ENCODE measurements at places on chromosomes 4 and X.
A peak's percentile ranks its signal among the peaks of the same experiment; 100 is the strongest.

GRCh38 chr4:174926958-174927357 is 8.8 kb downstream of the ADAM29 start:
- no peak for DNase-seq

DNA sequence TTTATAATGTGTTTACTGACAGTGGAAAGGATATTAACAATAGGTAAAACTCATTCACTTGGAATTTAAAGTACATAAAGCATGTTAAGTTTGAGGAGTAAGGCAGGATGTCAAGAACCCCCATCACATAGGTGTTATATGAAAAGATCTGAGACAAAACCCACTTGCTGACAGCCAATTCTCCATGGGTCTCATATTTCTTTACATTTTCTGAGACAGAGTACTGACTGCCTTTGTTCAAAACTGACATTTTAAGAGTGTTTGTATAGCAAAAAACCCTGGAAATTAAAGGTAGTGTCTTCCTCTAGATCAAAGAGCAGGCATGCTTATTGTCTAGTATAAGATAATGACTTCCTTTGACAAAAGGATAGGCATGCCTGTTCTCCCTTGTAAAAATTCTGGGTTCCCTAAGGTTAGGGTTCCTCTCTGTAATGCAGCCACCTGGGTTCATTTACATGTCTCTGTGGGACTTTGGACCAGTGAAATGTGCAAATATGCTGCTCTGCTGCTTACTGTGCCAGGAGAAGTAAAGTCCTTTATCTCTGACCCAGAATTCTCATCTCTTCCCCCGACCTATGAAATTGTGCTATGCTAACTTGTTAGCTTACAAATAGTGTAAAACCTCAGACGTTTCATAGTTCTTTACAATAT is 123.6 kb downstream of the PCDH18 start:
- DNase-seq: no peak

- peak; percentile 35 for DNase-seq
These were observed 100.3 kb downstream of the SORBS2 start for GRCh38 chr4:185711726-185712125.

GRCh38 chrX:24283127-24283794 is 30.6 kb downstream of the SUPT20HL2 start:
- DNase-seq: no peak

DNA sequence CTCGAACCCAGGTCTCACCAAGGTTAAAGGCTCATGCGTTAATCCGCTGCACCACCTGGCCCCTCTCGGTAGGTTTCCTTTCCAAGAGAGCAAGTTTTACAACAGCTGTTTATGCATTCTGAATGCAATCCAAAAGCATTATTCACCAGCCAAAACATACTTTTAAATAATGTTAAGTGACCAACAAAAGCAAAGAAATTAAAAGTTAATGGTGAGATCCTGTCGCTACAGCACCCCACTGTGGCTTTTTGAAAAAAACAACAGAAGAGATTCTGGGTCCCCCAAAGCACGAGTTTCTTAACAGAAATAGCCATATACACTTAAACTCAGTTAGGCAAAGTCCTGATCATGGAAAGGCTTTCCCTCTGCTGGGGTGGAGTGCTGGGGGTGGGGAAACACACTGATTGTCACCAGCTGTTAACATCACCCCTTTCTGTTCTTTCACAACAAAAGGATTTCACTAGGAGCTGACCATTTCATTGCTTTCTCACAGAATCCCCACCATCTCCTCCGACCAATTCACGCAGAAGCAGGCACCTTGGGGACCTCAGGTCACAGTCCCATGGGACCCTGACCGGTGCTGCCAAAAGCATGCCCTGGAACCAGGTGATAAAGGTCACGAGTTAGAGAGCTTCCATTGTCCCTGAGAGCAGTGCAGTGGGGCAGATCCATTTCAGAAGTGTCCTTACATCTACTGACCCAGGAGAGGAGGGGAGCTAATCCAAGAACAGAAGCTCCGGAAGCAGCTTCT is 51.2 kb downstream of the ZNF827 start:
- DNase-seq: peak; percentile 72

DNA sequence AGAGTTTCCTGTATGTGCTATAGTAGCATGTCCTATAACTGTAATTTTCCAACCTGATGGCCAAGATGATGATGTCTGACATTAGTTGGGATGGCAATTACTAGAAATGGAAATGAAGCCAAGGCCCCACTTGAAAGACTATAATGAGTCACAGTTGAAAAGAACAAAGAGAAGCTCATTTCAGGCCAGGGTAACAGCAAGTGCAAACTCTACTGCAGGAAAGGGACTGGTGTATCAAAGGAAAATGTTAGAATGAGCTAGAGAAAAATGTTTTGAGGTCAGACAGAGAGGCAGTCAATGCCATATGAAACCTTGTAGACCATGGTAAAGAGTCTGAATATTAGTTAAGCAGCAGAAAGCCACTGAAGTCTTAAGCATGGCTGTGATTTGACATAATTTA is 146.2 kb upstream of the SH3RF1 start:
- no peak for DNase-seq
